ENCODE measurements at places on chromosomes 4 and X. TPM values are rescaled to one million over a fixed set of nuclear protein-coding genes. Genes with fewer than 3 reads are reported as not detected.
A peak's percentile ranks its signal among the peaks of the same experiment; 100 is the strongest.

The CTAG1A gene
- not detected for total RNA-seq

The ARX gene
- total RNA-seq = 0.16 TPM

The ERAS gene
- 0.49 TPM for total RNA-seq

The ASMT gene
- 0.44 TPM for total RNA-seq

The NMU gene
- total RNA-seq = 12.8 TPM

The FAM149A gene
- 5.6 TPM for total RNA-seq

The USP53 gene
- 7.1 TPM for total RNA-seq

The FGFR3 gene
- total RNA-seq = 48.1 TPM

The STEEP1 gene
- 24.5 TPM for total RNA-seq

The GPR101 gene
- total RNA-seq = not detected

The KLF8 gene
- 2.2 TPM for total RNA-seq

The FOXP3 gene
- 0.26 TPM for total RNA-seq

The GRIA3 gene
- 2.2 TPM for total RNA-seq

The RRH gene
- total RNA-seq = not detected

The CCNB3 gene
- 0.89 TPM for total RNA-seq

DNA sequence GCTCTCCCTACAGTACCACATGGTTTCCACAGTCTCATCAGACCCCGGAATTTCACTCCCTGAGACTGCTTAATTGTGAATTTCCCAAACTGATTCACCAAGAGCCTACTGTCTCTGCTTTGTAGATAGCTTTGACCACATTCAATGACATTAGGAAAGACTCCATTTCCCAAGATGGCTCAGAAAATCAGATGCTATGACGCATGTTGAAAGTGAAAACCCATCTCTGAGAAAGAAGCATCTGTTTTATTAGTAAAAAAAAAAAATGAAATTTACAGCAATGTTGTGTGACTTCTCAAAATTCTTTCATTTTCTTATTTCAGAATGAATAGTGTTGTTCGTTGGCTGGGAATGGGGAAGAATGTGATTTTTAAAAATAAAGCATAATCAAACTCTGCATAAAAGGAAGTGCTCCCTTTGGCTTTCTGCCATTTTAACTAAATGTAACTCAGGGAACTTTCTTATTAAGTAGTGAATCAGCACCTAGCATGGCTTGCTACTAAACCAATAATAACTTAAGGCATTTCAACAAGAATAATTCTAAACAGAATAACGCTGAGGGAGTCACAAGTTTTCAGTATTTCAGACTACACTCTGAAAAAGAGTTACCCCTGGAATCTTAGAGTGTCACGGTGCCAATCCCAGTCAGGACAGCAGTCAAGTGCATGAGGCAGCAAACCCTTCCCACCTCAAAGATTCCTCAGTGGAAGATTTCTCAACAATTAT, 97.4 kb upstream of the MYOZ2 start:
- no peaks in the 10 kb centered on the region for H3K27me3 ChIP-seq
- H3K36me3 ChIP-seq = no peaks in the 10 kb centered on the region
- peaks cover 21% of the 10 kb centered on the region for H3K4me1 ChIP-seq
- no peak overlapping the region for H3K4me3 ChIP-seq

DNA sequence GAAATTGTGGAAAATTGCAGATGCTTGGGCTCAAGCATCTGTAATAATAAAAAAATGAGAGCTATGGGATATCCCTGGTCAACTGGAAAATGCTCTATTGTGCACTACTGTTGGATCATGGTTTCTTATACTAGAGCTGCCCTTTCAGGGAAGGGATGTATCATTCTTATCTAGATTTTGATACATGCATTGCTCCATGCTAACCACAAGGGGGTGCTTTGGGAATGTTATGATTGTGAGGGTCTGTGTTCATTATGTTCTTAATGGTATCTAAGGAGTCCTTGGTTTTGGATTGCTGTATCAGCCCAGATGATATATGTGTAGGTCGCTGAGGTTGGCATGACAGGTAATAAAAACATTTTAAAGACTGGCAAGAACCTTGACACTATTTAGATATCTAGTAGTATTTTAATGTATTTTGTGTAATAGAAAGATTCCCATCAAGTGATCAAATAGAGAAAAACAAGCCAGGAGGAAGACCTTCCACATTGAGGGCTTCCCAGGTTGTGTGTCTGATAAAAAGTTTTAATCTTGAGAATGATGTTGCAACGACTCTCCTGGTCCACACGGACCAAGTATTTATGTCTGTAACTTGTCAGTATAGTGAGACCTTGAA, 49.2 kb upstream of the TLR2 start:
- DNase-seq = no peak
- H3K36me3 ChIP-seq = peaks cover 46% of the 10 kb centered on the region
- H3K27me3 ChIP-seq = no peaks in the 10 kb centered on the region
- H3K4me1 ChIP-seq = peaks cover 15% of the 10 kb centered on the region
- no peak overlapping the region for H3K27ac ChIP-seq

DNA sequence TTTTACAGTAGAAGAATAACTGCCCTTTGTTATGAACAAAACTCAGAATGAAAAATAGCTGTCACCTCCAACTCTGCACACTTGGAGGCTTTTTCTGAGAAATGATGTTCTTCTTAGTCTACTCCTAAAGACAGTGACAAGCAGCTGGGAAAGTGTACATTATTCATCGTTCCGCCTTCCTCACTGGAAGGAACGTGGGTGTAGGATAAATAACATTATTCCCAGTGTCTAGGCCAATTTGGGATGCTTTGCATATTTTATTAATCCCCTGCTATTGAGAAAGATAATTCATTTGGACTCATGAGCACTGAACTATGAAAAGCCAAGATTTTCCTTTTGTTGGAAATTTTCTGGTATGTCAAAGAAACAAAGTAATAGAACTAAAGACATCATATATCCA, 87.8 kb downstream of the VCX2 start:
- H3K36me3 ChIP-seq = no peaks in the 10 kb centered on the region
- H3K4me3 ChIP-seq = no peak overlapping the region
- H3K27me3 ChIP-seq = no peaks in the 10 kb centered on the region
- no peak for DNase-seq

DNA sequence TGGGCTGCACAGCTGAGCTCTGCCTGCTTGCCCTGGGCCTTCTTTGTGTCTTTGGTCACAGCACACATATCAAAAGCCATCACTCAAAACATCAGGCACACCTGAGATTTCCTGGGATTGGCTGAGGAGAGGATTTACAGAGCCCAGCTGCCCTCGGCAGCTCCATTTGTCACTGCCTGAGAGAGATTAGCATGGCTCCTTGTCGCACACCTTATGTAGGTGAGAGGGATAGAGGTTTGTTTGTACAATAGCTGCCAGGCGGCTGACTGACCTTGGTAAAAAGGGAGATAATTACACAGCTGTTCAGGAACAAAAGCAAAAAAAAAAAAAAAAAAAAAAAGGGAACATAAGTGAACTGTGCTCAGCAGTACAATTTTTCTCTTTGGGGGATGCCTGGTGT, 63.2 kb downstream of the MGST2 start:
- no peak for DNase-seq
- H3K27me3 ChIP-seq = no peaks in the 10 kb centered on the region
- peaks cover 41% of the 10 kb centered on the region for H3K4me1 ChIP-seq

- peaks cover 5% of the 10 kb centered on the region for H3K36me3 ChIP-seq
- H3K4me3 ChIP-seq = no peak overlapping the region
- no peak overlapping the region for H3K27ac ChIP-seq
- peaks cover 12% of the 10 kb centered on the region for H3K27me3 ChIP-seq
- DNase-seq = no peak
These were observed 211.2 kb upstream of the KIT start for GRCh38 chr4:54446581-54446980.

DNA sequence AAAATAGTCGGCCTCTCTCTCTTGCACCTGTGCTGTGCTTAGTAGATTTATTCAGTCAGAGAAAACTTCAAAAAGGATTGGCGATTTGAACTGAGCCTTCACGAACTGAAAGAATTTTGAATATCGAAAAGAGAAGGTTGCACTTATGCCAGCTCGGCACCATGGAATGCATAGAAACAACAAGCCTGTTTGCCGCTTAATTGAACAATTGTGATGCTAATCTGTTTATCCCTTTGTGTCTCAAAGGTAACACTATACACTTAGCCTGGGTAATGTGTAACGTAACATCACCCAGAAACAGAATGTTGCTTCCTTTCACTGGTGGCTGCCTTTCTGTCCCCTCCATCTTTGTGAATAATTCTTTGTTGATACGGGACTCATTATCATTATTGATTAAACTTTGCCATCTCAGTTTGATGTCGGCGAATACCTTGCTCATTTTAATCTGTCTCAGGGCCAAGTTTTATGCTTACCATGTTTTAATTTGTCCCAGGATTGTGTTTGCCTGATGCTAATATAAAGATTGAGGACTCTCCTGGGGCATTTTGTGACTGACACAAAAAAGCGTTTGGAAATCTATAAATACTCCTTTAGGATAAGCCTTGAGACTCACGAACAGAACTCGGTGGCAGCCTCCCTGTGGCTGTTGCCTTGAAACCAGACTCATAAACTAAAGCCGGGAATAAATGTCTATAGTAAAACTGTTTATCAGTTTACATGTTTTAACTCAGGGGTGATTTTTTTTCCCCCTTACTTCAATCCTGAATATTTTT, 400.5 kb downstream of the RAPGEF2 start:
- DNase-seq = no peak
- H3K4me3 ChIP-seq = no peak overlapping the region
- peaks cover 28% of the 10 kb centered on the region for H3K4me1 ChIP-seq
- no peak overlapping the region for H3K27ac ChIP-seq
- H3K36me3 ChIP-seq = no peaks in the 10 kb centered on the region
- H3K27me3 ChIP-seq = peaks cover 13% of the 10 kb centered on the region

- no peak overlapping the region for H3K4me3 ChIP-seq
- no peak overlapping the region for H3K27ac ChIP-seq
- H3K27me3 ChIP-seq = no peaks in the 10 kb centered on the region
- peaks cover 3% of the 10 kb centered on the region for H3K4me1 ChIP-seq
These were observed 136.5 kb downstream of the KDM6A start for GRCh38 chrX:45009371-45010000.

DNA sequence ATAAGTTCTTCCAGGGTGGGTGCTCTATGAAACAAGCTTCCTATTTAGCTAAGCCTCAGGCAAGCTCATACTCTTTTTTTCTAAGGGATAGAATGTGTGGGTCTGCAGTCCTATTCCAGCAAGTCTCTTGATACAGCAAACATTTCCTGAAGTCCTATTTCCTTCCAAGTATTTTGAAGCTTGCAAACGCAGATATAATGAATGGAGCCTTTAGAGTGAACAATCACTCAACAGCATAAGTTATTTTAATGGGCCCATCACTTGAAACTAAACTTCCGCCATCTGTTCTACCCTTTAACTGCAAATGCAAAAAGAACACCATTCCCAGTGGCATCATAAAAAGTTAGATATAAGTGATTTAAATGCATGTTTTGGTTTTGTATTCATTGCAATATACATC, 108.3 kb upstream of the TAPT1 start:
- no peak overlapping the region for H3K27ac ChIP-seq
- no peaks in the 10 kb centered on the region for H3K4me1 ChIP-seq
- no peak for DNase-seq
- no peaks in the 10 kb centered on the region for H3K27me3 ChIP-seq
- no peak overlapping the region for H3K4me3 ChIP-seq
- no peaks in the 10 kb centered on the region for H3K36me3 ChIP-seq

GRCh38 chr4:48588230-48589097, 98.4 kb downstream of the ZAR1 start:
- peak overlapping the region; percentile 60 for H3K27ac ChIP-seq
- H3K36me3 ChIP-seq = peaks cover 12% of the 10 kb centered on the region
- H3K4me1 ChIP-seq = peaks cover 6% of the 10 kb centered on the region
- H3K27me3 ChIP-seq = no peaks in the 10 kb centered on the region
- no peak for DNase-seq

DNA sequence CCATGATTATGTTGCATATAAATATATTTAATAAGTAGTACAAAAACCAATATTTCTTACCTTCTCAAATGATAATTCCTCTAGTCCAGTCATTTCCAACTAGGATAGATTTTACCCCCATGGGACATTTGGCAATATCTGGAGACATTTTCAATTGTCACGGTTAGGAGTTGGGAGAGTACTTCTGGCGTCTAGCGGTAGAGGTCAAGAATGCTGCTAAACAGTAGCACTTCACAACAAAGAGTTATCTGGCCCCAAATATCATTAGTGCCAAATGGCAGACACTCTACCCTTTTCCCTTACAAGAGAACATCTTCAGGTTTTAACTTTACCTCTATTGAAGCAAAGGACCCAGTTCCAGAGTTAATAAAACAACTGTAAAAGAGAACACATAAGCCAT, 168.1 kb downstream of the FAT4 start:
- no peaks in the 10 kb centered on the region for H3K27me3 ChIP-seq
- H3K36me3 ChIP-seq = peaks cover 3% of the 10 kb centered on the region
- H3K4me3 ChIP-seq = no peak overlapping the region

- no peak overlapping the region for H3K27ac ChIP-seq
- H3K4me3 ChIP-seq = no peak overlapping the region
- peaks cover 2% of the 10 kb centered on the region for H3K36me3 ChIP-seq
- no peak for DNase-seq
These were observed 69.0 kb downstream of the GATB start for GRCh38 chr4:151691639-151692442.

- H3K27me3 ChIP-seq = no peaks in the 10 kb centered on the region
- H3K27ac ChIP-seq = no peak overlapping the region
- H3K36me3 ChIP-seq = no peaks in the 10 kb centered on the region
These were observed 247.9 kb downstream of the PPP1R2C start for GRCh38 chrX:42530027-42530426.

DNA sequence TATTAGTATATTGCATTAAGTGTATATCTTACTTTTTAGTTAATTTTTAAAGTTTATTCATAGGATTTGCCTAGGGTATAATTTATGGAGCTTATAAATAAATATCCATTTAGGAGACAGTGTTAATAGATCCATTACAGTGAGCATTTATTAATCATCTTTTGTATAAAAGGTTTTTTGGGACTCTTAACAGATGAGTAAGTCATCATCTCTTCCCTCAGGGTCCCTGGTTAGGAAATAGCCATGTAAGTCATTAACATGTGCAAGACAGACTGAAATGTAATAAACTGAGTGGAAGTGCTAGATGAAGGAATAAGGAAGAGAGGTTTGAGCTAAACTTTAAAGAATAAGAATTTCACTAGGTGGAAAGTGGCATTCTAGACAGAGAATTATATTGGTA, 69.2 kb downstream of the PAQR3 start:
- no peak overlapping the region for H3K27ac ChIP-seq
- H3K4me3 ChIP-seq = no peak overlapping the region
- H3K4me1 ChIP-seq = no peaks in the 10 kb centered on the region
- no peaks in the 10 kb centered on the region for H3K27me3 ChIP-seq

DNA sequence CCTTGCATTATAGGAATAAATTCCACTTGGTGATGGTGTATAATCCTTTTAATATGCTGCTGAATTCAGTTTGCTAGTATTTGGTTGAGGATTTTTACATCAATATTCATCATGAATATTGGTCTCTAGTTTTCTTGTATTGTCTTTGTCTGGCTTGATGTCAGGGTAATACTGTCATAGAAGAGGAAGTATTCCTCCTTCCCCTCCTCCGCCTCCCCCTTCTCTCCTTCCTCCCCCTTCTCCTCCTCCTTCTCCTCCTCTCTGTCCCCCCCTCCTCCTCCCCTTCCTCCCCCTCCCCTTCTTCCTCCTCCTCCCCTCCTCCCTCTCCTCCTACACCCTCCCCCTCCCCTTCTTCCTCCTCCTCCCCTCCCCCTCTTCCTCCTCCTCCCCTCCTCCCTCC, 65.8 kb downstream of the RGS12 start:
- peaks cover 21% of the 10 kb centered on the region for H3K36me3 ChIP-seq
- peaks cover 23% of the 10 kb centered on the region for H3K4me1 ChIP-seq
- H3K27me3 ChIP-seq = no peaks in the 10 kb centered on the region
- H3K27ac ChIP-seq = no peak overlapping the region

GRCh38 chr4:1202526-1203011, 30.2 kb upstream of the SPON2 start:
- no peaks in the 10 kb centered on the region for H3K4me1 ChIP-seq
- no peak overlapping the region for H3K4me3 ChIP-seq
- no peak overlapping the region for H3K27ac ChIP-seq
- no peaks in the 10 kb centered on the region for H3K27me3 ChIP-seq
- no peaks in the 10 kb centered on the region for H3K36me3 ChIP-seq
